ENCODE measurements at places on chromosomes 6 and 20. TPM values are rescaled to one million over a fixed set of nuclear protein-coding genes. Genes with fewer than 3 reads are reported as not detected.

TNF gene
- total RNA-seq, result 0.68 TPM

PHACTR3 gene
- 0.25 TPM for total RNA-seq

SMLR1 gene
- total RNA-seq, result 22.2 TPM

LAMA4 gene
- 2.8 TPM for total RNA-seq

CRISP2 gene
- not detected for total RNA-seq
